HS-5 (cell line): ENCODE measurements at places on chromosomes 3 and 15.

DNA sequence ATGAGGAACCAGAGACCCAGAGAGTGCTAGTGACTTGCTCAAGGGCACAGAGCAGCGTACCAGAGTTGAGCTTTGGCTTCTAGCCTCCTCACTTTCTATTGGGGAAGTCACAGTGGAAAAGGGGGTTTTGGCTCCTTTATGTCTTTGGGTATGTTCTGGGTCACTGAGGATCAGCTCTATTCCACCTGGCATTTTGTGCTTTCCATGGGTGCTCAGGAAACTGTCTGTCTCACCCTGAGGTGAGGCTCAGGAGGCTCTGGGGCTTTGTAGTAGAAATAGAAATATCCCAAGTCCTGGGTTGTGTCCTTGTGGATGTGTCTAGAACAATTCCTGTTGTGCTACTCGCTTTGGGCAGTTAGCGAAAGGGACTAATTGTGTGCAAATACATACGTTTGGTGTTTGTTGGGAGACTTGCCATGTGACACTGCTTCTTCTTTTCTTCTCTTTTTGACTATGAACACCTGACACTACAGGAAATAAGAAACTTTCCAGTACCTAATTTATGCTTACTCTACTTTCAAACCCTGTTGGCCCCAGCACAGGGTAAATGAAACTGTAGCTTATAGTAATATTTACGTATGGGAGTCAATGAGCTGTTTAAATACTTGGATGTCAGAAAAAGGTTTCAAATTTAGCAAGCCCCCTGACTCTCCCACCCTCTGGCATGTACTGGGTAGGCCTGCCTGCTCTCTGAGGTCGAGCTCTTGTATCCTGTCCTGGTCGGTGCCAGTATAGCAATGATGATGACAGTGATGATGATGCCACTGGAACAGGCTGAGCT, 35.6 kb downstream of the SMAD3 start:
- no peak for DNase-seq

GRCh38 chr3:166582236-166582635, 745.0 kb upstream of the BCHE start:
- peak; percentile 20 for DNase-seq

- no peak for DNase-seq
These were observed 15.5 kb downstream of the GJD2 start for GRCh38 chr15:34739346-34739745.

DNA sequence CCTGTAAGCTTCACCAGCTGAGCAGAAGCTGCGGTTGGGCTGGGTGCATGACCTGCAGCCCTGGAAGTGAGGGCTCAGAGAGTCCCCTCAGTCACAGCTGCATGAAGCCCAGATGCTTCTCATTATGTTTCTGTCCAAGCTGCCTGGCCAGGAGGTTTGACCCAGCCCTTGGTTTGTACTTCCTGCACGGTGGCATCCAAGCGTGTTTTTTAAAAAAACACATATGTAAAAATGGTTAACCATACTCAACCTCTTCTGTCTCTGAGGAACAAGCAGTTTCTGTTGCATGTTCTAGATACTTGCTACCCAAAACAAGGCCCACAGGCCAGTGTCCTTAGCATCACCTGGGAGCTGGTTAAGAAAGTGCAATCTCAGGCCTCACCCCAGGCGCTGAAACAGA, 76.0 kb upstream of the ATP10A start:
- DNase-seq: no peak
